ENCODE measurements at places on chromosomes 7 and 10. TPM values are rescaled to one million over a fixed set of nuclear protein-coding genes. Genes with fewer than 3 reads are reported as not detected.

GRCh38 chr7:7720193-7720592 is 1.8 kb upstream of the RPA3 start:
- DNase-seq: no peak

DNA sequence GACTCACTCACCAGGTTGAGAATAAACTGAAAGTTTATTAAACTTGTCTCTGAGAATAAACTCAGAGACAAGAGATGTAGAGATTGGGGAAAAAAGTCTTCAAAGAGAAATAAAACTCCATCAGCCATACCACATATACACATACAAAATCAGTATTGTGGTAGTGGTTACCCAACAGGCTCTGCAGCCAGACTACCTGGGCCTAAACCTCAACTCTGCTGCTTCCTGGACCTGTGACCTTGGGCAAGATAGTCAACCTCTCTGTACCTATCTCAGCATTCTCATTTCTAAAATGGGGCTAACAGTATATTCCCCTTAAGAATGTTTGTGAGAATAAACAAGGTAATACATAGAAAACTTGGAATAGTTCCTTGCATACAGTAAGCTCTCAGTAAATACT is 15.3 kb downstream of the TPK1 start:
- no peak for DNase-seq

- DNase-seq: no peak
Measured at GRCh38 chr7:28280516-28280915, 99.9 kb upstream of the JAZF1 start.

GRCh38 chr10:67608001-67608400 is 88.0 kb downstream of the CTNNA3 start:
- DNase-seq: no peak

PDZD8 gene
- 22.6 TPM for total RNA-seq

OPN1SW gene
- total RNA-seq: not detected

SPDYE6 gene
- not detected for total RNA-seq
